ENCODE measurements at places on chromosomes 1 and 21. TPM values are rescaled to one million over a fixed set of nuclear protein-coding genes. Genes with fewer than 3 reads are reported as not detected.
A peak's percentile ranks its signal among the peaks of the same experiment; 100 is the strongest.

The CYP4Z1 gene
- total RNA-seq, result not detected

The RNU1-3 gene
- total RNA-seq, result under 0.01 TPM

- no peak for DNase-seq
Observed at GRCh38 chr1:154729577-154729976, 121.6 kb upstream of the ADAR start.

The GCLM gene
- 20.1 TPM for total RNA-seq

- peak; percentile 98 for DNase-seq
Observed at GRCh38 chr1:9910423-9911178, 532 bp upstream of the CTNNBIP1 start.

- no peak for DNase-seq
Observed at GRCh38 chr1:55164906-55165305, 50.3 kb downstream of the USP24 start.

DNA sequence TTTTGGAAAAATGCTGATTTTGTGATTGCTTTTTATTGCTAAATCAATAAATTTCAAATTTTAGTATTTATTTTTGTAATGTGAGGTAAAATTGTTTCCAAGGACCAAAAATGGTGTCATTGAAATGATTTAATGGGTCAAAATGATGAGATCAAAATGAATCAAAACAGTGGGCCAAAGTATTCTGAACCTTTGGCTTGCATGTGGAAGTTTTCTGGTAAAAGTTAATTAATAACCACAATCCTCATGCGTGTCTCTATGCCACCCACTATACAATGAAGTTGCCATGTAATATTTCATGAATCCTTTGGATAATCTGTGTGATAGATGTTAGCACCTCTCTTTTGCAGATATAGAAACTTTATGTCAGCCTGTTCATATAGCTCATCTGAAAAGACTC is 83.8 kb downstream of the PAPPA2 start:
- no peak for DNase-seq

Measured in IMR-90 (cell line).